Right cardiac atrium (tissue), 5 donors: ENCODE measurements at places on chromosomes 16 and 17. TPM values are rescaled to one million over a fixed set of nuclear protein-coding genes. Genes with fewer than 3 reads are reported as not detected.

Gene CD300E
- 0.94 TPM for total RNA-seq

DNA sequence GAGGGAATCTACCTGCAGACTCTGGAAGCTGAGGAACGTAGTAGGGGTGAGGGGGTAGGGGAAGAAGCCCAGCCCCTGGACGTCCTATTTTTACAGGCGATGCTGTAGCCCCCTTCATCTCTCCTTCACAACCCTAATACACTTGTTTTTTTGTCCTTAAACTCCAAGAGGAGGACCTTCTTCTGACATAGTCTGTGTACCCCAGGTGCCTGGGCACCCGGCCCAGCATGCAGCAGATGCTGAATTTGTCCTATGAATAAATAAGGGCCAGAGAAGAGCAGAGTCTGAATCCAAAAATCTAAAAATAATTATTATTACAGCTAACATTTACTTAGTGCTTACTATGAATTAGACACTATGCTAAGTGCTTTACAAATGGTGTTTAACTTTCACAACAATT, 5.1 kb downstream of the KIF18B start:
- DNase-seq, result no peak

GRCh38 chr16:87248714-87249113, 68.5 kb downstream of the C16orf95 start:
- DNase-seq, result no peak

Gene PIGW
- 3.7 TPM for total RNA-seq

DNA sequence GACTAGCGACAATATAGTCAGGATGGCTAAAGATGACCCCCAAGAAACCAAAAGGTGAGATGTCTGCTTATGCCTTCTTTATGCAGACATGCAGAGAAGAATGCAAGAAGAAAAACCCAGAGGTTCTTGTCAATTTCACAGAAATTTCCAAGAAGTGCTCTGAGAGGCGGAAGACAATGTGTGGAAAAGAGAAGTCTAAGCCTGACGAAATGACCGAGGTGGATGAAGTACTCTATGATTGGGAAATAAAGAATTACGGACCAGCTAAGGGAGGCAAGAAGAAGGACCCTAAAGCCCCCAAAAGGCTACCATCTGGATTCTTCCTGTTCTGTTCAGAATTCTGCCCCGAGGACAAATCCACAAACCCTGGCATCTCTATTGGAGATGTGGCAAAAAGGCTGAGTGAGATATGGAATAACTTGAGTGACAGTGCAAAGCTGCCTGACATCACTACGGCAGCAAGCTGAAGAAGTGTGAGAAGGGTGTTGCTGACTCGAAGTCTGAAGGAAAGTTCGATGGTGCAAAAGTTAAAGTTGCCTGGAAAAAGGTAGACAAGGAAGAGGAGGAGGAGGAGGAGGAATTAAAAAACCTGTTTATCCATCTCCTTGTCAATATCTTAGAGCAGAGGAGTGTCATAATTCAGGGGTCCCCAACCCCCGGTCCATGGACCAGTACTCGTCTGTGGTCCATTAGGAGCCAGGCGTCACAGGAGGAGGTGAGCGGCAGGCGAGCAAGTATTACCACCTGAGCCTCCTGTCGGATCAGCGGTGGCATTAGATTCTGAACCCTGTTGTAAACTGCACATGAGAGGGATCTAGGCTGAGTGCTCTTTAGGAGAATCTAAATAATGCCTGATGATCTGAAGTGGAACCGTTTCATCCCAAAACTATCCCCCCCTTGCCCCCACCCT, 25.1 kb upstream of the ADGRG1 start:
- no peak for DNase-seq

DNA sequence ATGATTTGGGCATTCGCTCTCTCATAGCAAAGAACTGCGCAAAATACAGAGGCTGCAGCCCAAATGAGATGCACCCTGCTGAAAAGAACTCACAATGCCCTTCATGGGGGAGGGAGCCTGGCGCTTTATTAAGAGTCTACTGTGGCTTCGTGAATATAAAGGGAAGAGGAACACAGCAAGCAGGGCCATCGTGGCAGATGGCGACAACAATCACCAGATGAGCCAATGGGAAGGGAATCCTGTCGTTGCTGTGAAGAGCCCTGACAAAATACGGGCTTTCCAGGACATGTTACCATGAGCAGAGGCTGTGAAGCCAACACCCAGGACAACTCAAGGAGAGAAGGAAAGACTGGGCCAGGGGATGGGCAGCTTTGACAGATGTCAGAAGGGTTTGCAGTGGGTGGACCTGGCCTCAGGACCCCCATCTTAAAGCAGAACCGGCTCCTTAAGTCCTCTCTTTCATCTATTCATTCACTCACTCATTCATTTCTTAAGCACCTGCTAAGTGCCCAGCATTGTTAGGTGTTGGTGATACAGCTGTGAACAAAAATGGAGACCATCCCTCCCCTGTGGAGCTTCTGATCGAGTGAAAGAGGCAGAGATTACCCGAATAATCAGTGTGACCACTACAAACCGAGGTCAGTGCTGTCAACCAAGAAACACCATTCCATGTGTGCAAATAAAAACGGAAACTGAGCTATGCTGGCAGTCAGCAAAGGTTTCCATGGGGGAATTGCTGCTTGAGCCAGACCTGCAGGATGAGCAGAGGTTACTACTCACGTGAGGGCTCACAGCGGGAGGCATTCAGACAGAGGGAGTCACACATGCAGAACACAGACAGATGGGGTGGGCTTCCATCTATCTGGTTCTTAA, 125.8 kb downstream of the DYNLRB2 start:
- DNase-seq, result no peak

DNA sequence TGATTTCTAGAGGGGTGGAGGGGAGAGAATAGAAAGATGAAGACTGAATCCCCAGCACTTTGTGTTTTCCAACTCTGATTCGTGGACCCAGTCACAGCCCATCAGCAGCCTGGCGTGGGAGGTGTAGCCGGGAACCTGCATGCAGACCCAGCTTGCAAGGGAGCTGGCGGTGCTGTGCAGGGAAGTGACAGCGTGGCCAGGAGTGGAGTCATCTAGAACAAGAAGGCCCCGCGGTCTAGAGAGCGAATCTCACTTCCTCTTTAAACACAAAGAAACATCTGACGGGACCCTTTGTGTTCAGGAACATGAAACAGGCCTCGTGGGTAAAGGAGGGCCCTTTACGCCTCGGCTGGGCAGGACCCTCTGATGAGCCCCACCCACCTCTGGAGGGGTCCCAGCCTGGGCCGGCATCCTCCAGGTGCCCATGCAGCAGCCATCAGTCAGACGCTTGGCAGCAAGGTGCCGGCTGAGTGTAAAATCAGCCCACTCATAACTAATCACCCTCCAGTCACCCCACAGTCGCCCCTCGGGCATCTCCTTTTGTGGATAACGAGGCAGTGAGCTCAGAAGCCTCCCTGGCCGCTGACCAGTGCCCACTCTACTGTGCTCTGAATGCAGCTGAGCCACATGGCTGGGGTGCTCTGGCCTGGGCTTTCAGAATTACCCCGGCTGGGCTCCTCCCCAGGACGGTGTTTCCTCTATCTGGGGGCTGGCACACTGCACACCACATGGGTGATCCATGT, 4.4 kb downstream of the SNAI3 start:
- no peak for DNase-seq

Gene MARVELD3
- not detected for total RNA-seq

GRCh38 chr16:50815382-50815781, 73.5 kb downstream of the CYLD start:
- DNase-seq, result no peak

DNA sequence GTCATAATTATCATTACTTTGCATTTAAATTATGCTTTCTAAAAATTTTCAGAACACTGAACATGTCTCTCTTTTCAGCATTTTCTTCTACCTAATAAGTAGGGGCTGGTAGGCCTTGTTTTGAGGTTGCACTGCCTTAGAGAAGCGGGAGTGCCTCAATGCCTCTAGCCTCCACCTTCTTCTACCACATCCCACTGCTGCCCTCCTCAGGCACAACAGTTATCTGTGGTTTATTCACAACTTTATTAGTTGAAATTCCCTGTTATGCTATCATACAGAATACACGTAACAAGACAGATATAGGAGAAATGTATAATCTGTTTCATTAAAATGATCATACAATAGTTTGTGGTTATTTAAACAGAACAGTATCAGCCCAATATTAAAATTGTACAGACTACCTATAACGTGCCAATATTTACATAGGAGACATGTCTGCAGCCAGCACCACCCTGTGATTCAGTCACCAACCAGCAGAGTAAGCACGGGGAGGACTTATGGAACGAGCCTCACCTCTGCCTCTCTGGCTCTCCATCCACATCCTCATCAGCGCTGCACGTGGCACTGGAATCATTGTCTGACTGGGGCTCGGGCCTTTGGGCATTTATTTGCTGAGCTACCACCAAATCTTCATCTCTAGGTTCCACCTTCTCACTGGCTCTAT, 101.2 kb downstream of the TTC19 start:
- no peak for DNase-seq

DNA sequence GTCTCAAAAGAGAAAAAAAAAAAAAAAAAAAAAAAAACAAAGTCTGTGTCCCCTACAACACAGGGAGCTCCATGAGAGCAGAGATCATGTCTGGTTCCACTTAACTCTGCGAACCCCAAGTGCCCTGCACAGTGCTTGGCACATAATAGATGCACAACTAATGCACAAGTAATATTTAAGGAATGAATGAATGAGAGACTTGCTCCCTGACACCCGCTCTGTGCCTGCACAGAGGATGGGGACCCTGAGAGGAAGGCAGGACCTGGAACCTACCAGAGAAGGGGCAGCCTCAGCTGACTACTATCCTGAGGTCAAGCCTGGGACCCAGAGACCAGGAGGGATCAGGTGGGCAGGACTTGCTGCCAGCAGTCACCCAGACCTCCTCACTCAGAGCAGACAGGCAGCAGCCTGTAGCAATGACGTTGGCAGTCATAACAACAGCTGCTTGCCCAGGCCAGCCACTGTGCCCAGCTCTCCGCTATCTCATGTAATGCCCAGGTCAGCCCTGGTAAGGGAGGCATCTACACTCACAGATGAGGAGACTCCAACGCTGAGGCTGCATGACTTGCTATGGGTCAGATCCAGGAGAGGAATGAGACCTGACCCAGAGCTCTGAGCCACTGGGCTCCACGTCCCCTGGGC, 2.9 kb downstream of the MYO15A start:
- DNase-seq, result no peak

- DNase-seq, result peak; percentile 7
Measured at GRCh38 chr17:6463616-6464445, 19.6 kb downstream of the PIMREG start.

Gene SPAG9
- 81.0 TPM for total RNA-seq

Gene SYT17
- total RNA-seq, result 1.2 TPM

- no peak for DNase-seq
Measured at GRCh38 chr17:69062860-69063581, 2.3 kb upstream of the ABCA9 start.

DNA sequence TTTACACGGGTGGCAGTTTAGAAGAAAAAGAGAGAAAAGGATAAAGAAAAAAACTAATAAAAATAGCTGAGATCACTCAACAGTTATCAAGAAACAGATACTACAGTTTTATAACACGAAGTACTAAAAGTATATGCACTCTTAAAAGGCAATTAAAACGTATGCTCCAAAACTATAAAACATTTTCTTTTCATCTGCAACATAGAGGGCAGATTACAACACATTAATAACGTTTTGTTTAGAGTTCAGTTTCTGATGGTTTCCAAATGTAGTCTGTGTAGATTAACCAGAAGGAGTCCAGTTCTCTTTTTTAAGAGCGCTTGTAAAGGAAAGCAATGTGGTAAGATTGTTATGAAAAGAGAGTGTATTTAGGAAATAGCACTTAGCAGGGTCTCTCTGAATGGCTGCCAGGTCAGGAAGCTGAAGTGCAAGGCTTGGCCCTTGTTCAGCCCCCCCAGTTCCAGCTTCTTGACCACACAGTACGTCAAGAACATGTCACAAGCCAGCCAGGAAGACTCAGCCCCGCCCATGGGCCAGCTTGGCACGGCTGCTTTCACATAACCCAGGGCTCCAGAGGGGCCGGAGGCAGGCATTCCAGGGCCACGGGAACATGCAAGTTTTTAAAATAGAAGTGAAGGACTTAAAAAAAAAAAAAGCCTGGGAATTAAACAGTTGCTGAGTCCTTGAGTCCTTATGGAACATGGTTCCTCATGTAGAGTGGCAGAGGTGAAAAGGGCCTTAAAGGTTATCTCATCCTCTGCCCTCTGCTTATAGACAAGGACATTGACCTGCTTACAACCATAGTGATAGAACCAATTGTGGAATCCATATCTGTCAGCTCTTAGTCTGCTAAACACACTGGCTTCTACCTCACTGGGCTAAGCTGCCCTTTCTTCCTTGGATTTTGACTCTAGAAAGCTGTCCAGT, 147.4 kb upstream of the TBX2 start:
- DNase-seq, result peak; percentile 98

GRCh38 chr16:49890876-49891275, 35.0 kb upstream of the ZNF423 start:
- DNase-seq, result no peak

GRCh38 chr16:31508706-31509195, 560 bp upstream of the RUSF1 start:
- DNase-seq, result no peak

DNA sequence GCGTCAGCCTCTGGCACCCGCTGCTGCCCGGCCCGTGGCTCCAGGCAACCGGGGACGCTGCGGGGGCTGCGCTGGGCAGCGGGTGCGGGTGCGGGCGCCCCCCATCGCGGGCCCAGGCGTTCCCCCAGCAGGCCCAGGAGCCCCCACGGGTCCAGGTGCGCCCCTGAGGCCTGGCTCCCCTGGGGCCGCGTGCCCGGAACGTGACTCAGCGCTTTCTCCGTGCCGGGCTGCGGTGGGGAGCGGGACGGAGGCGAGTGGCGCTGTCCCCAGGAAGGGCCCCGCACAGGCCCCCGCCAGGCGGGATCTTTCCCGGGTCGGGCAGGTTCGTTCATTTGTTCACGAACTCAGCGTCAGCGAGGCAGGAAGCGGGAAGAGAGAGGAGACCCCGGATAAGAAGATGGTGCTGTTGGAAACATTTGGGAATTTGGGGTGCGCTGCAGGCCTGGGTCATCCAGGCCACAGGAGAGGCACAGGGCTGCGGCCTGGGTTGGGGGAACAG, 18.4 kb upstream of the EXOC7 start:
- no peak for DNase-seq

DNA sequence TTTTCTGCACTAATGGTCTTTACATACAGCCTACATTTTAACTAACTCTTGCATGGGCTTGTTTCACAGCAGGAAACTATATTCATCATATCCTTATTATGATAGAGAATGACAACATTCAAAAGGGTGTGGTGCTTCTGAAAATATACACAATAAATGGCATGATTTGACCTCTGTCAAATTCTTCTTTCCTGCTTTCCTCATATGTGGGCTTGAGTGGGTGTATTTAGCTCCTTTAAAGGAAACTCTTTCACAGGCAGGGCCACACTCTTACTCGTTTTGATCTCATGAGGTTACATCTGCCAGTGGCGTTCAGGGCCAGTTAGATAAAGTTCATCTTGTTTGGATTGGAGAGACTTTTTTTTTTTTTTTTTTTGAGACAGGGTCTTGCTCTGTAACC, 6.1 kb downstream of the SLC35G3 start:
- no peak for DNase-seq

Gene BCAR1
- 58.1 TPM for total RNA-seq

Gene TMEM98
- total RNA-seq, result 37.4 TPM
